T-cell (primary cell): ENCODE measurements at places on chromosomes 4 and X.

- no peak overlapping the region for H3K4me3 ChIP-seq
- H3K4me1 ChIP-seq, result no peaks in the 10 kb centered on the region
- no peak for DNase-seq
- no peak overlapping the region for H3K27ac ChIP-seq
- no peaks in the 10 kb centered on the region for H3K36me3 ChIP-seq
These were observed 21.0 kb upstream of the EFNB1 start for GRCh38 chrX:68807818-68808217.

DNA sequence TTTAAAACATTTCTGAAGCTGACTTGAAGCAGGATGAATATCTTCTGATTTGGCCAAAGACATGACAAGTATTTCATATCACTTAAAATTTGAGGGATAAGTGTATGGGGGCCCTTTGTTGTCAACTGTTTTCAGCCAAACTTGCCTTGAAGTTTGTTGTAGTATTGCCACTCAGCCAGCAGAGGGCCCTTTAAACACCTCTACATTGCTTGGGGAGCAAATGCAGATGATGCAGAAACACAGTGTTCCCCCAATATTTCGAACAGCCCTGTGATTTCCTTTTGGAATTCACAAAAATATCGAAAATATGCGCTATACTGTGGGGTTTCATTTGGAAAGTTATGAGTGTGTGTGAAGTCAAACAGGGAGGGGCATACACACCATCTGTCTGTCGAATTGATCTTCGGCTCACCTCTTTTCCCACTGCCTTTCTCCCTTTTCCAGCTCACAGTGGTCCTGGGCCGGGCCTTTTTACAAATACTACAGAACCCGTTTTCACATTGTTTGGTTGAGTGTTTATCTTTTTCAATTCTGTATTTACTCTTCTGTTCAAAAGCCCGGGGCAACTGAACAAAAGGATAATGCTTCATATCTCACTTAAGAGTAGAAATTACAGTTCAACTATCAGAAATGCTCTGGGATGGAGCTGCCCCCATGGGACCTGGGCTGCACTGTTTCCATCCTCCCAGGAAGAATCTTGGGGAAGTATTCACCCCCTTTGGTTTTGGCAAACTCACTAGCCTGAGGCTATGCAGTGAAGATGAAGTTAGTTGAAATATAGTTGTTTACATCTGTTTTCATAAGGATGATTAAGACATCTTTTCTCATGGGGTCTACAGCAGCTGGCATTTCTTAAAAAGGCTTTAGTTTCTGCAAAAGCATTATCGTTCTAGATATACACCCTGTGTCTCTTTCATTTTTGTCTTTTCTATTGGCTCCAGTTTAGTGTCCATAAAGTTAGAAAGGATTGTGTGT is 137.6 kb downstream of the EGF start:
- H3K36me3 ChIP-seq, result no peaks in the 10 kb centered on the region
- H3K4me1 ChIP-seq, result no peaks in the 10 kb centered on the region

GRCh38 chrX:130028196-130028595 is 45.8 kb downstream of the BCORL1 start:
- no peak overlapping the region for H3K27ac ChIP-seq
- H3K4me1 ChIP-seq, result peaks cover 2% of the 10 kb centered on the region
- H3K4me3 ChIP-seq, result no peak overlapping the region
- DNase-seq, result peak; percentile 47

DNA sequence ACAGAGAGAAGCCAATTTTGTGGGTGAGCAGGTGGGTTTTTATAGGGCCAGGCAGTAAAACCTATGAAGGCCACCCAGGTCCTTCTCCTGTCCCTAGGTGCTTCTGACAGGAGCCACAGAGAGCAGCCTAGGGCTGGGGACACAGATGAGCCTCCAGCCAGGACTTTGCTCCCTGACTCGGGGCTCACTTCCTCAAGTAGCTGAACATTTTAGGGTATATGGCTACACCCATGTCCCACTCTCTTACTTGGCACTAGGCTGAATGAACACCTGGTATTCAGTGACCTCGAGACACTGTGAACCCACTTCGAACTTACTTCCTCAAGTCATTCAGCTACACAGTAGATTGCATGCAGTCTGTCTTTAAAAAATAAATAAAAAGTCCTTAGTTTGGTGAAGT is 217.3 kb downstream of the MID1IP1 start:
- H3K4me3 ChIP-seq, result no peak overlapping the region
- H3K27ac ChIP-seq, result no peak overlapping the region
- no peaks in the 10 kb centered on the region for H3K4me1 ChIP-seq
- DNase-seq, result no peak

DNA sequence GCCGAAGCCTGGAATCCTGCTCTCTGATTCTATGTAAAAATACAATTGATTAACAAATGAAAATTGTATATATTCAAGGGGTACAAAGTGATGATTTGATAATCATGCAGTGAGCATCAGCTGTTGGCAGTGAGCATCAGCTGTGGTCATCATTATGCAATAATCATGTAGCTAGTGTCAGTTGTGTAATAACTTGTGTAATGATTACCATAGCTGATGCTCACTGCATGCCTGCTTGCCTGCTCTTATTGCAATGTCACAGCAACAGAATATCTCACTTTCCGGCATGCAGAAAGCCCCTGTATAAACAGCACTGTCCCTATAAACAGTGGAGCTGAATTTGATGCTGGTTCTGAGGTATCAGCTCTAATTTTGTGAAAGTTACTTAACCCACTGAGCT is 46.8 kb downstream of the SULT1B1 start:
- no peaks in the 10 kb centered on the region for H3K4me1 ChIP-seq
- no peak overlapping the region for H3K27ac ChIP-seq
- H3K4me3 ChIP-seq, result no peak overlapping the region
- no peak for DNase-seq
- no peaks in the 10 kb centered on the region for H3K36me3 ChIP-seq
- H3K27me3 ChIP-seq, result no peaks in the 10 kb centered on the region

- H3K27me3 ChIP-seq, result no peaks in the 10 kb centered on the region
- H3K4me3 ChIP-seq, result no peak overlapping the region
- peak overlapping the region; percentile 91 for H3K27ac ChIP-seq
- peak; percentile 31 for DNase-seq
These were observed 52.5 kb upstream of the ANTXR2 start for GRCh38 chr4:80125252-80126177.

GRCh38 chr4:121216461-121216860 is 52.3 kb upstream of the TNIP3 start:
- H3K27ac ChIP-seq, result peak overlapping the region; percentile 5
- DNase-seq, result no peak
- H3K4me1 ChIP-seq, result peaks cover 10% of the 10 kb centered on the region
- H3K4me3 ChIP-seq, result no peak overlapping the region

DNA sequence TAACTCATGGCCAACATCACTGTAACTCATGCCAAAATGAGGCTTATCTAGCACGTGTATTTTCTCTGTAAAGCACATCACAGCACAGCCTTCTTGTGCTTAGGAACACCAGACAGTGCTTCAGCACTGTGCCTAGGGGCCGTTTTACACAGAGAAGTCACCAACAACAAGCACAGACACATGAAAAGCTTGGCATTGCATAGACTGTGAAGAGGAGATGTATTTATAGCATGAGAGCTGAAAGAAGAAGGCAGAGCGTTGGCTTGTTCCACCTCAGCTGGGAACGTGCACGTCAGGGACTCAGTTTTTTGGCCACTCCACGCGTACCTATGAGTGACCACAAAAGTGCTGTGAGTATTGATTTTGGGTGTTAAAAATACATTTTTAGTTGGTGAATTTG is 116.3 kb upstream of the SFRP2 start:
- no peak overlapping the region for H3K27ac ChIP-seq
- no peaks in the 10 kb centered on the region for H3K27me3 ChIP-seq
- no peak overlapping the region for H3K4me3 ChIP-seq
- H3K4me1 ChIP-seq, result peaks cover 7% of the 10 kb centered on the region
- DNase-seq, result no peak

DNA sequence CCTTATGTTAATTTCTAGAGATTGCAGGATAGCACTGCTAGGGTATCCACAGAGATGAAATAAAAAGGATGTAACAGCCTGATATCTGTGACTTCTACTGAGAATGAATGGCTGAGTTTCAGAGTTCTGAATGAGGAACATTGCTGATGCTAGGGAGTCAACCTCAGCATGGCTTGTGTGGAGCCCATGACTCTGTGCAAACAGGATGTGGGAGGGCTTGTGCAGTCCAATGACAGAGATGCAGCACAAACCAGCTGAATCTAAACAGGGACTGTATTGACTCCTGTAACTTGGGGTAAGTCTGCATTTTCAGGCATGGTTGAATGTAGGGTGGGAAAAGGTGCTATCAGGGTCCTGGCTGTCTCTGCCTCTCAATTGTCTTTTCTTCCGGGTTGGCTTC is 5.3 kb upstream of the RASL11B start:
- no peak for DNase-seq
- no peak overlapping the region for H3K27ac ChIP-seq
- H3K4me3 ChIP-seq, result no peak overlapping the region
- no peaks in the 10 kb centered on the region for H3K36me3 ChIP-seq
- peaks cover 15% of the 10 kb centered on the region for H3K27me3 ChIP-seq

- no peak for DNase-seq
- H3K4me3 ChIP-seq, result no peak overlapping the region
- H3K27ac ChIP-seq, result no peak overlapping the region
- no peaks in the 10 kb centered on the region for H3K27me3 ChIP-seq
These were observed 4.8 kb downstream of the TBC1D14 start for GRCh38 chr4:6914448-6914847.

DNA sequence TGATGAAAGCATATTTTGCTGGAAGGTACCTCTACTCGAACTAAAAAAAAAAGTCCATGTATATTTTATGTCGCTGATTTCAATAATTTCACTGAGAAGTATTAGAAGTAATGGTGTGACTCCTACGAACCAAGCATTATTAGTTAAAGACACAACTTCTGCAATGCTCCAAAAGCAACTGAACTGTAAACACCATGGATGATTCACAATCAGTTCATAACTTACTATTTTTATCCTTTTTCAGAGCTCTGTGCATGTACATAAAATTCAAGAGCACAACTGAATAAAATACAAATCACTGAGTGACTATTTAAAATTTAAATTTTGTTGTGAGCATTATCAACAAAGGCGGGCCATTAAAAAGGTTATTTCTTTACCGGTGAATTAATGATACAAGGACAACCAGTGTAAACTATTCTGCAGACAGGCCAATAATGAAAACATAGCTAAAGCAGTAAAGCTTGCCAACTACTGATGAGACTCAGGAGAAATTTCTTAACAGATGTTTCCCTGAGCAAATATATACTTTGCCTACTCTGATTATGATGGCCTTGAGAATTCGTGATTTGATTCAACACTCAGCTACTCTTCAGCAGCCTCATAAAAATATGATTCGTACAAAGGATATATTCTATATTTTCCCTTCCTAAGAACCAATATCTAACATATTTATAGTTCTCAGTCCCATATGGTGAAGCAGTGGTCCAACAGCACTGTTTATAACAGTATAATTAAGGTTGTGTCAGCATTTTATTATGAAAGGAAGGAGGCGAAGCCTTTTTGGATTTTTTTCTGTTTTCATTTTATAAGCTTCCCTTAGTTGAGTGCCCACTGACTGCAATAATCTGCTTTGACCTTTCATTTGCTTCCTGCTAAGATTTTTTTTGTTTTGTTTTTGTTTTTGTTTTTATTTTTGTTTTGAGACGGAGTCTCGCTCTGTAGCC is 62.8 kb upstream of the NEIL3 start:
- no peak overlapping the region for H3K4me3 ChIP-seq
- H3K27ac ChIP-seq, result no peak overlapping the region
- peaks cover 9% of the 10 kb centered on the region for H3K4me1 ChIP-seq
- no peaks in the 10 kb centered on the region for H3K36me3 ChIP-seq
- DNase-seq, result no peak

- no peaks in the 10 kb centered on the region for H3K4me1 ChIP-seq
- no peak overlapping the region for H3K4me3 ChIP-seq
- H3K27ac ChIP-seq, result no peak overlapping the region
- no peak for DNase-seq
These were observed 9.2 kb upstream of the SORCS2 start for GRCh38 chr4:7183161-7183560.

DNA sequence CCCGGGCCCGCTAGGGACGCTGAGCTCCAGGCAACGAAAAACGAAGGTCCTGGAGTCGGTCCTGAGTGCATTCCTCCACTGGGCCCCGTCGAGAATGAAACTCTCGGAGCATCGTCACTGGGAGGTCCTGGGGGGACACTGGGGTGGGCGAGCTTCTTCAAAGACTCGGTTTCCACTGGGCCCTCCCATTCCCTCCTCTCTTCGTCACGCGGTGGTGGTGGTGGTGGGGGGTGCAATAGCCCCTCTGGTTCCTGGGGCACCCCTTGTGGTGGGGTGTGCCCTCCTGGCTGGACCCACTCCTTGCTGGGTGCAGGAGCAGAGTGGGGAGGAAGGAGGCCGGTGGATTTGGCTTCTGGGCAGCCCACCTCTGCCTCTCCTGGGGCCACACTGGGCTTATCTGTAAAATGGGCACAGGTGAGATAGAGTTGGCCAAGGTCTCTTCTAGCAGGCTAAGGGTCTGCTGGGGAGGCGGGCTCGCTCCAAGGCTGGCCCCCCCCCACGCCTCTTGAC is 12.9 kb downstream of the HMX1 start:
- DNase-seq, result no peak
- no peak overlapping the region for H3K27ac ChIP-seq
- H3K4me3 ChIP-seq, result no peak overlapping the region

GRCh38 chrX:42695800-42696358 is 82.1 kb downstream of the PPP1R2C start:
- H3K36me3 ChIP-seq, result no peaks in the 10 kb centered on the region
- no peak overlapping the region for H3K27ac ChIP-seq
- H3K27me3 ChIP-seq, result no peaks in the 10 kb centered on the region
- no peak overlapping the region for H3K4me3 ChIP-seq
- DNase-seq, result no peak

GRCh38 chr4:41683326-41683725 is 65.2 kb downstream of the PHOX2B start:
- H3K4me1 ChIP-seq, result no peaks in the 10 kb centered on the region
- no peak overlapping the region for H3K4me3 ChIP-seq
- no peak overlapping the region for H3K27ac ChIP-seq
- no peak for DNase-seq
- H3K36me3 ChIP-seq, result no peaks in the 10 kb centered on the region

DNA sequence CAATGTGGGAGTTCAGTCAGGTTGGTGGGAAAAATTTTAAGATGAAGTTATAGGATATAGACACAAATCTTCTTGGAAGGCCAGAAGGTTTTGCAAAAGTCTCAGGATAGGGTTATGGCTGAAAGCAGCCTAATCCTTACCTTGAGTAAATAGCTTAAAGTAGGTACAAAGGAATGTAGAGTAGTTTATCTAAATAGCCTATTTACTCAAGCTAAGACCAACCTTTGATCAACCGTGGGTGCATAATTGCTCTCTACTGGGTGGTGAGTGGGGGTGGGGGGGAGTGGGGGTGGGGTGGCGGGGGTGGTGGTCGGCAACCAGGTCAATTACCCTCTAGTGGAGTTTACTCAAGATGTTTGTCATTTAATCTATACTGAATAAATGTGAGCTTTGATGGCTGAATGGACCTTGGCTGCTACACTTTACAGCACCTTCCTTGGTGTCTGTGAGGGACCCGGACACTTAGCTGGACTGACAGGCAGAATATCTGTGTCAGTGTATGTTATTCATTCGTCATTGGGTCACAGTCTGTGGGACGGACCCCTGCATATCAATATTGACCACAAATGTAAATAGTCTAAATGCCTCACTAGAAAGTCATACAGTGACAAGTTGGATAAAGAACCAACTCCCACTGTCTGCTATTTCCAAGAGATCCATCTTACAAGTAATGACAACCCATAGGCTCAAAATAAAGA is 545.7 kb upstream of the PABPC4L start:
- no peaks in the 10 kb centered on the region for H3K27me3 ChIP-seq
- H3K4me3 ChIP-seq, result no peak overlapping the region
- no peaks in the 10 kb centered on the region for H3K4me1 ChIP-seq
- H3K27ac ChIP-seq, result no peak overlapping the region
- no peak for DNase-seq
- no peaks in the 10 kb centered on the region for H3K36me3 ChIP-seq
